ENCODE measurements at places on chromosomes 12 and 14.

GRCh38 chr12:76698966-76699365 lies 64.9 kb upstream of the ZDHHC17 start:
- DNase-seq = no peak

DNA sequence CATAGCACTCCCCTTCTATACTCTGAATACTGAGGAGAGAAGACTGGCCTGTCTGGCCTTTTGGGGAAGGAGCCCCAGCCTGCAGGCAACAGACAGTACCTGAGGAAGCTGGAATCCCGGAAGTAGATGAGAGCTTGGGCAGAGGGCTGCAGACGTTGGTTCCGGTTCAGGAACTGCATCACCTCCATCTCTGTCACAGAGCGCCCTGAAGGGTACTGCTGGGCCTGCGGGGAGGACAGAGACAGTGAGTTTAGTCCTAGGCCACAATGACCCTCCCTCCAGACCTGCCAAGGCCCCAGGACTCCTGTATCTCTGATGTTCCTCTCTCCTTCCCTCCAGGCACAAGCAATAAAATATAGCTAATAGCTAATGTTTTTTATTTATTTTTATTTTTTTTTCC lies 28.4 kb downstream of the TEP1 start:
- DNase-seq = no peak

- DNase-seq = no peak
These were observed at the start of gene ANO2 for GRCh38 chr12:5945071-5946008. Gene ANO2 (minus strand): TSS chr12:5945259. CDS start chr12:5945217, 42 bp downstream.

DNA sequence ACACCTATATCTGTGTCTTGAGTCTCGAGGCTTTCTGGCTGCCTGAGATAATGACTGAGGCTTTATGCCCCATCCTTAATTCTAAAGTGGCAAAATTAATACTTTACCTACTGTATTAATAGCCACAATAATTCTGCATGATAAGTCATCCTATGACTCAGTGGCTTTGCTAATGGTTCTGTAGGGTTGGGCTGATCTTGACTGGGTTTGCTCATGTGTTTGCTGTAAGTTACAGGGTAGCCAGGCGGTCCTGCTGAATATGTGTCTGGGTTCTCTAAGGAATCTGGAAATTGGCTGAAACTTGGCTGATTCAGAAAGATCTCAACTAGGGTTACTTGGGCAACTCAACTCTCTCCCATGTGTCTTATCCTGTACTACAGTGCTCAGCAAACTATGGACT lies 21.7 kb downstream of the MGST1 start:
- no peak for DNase-seq

GRCh38 chr12:15726027-15726877 lies 62.9 kb downstream of the EPS8 start:
- DNase-seq = no peak

GRCh38 chr12:112938751-112939150 lies 477 bp downstream of the OAS3 start:
- DNase-seq = no peak

- no peak for DNase-seq
These were observed 253.7 kb downstream of the ATXN7L3B start for GRCh38 chr12:74791365-74791764.

- no peak for DNase-seq
These were observed 8.8 kb downstream of the VPS37B start for GRCh38 chr12:122886851-122887818.

GRCh38 chr14:54681811-54682261 lies 114.9 kb downstream of the SAMD4A start:
- DNase-seq = no peak

- no peak for DNase-seq
These were observed 361.9 kb downstream of the VRK1 start for GRCh38 chr14:97159124-97159523.

- no peak for DNase-seq
These were observed 2.9 kb downstream of the ACVRL1 start for GRCh38 chr12:51910168-51910567.

- DNase-seq = no peak
These were observed 234.8 kb upstream of the FOXN3 start for GRCh38 chr14:89651805-89652204.

All from pulmonary artery endothelial cell (primary cell).